ENCODE measurements at places on chromosomes 12 and 14.

DNA sequence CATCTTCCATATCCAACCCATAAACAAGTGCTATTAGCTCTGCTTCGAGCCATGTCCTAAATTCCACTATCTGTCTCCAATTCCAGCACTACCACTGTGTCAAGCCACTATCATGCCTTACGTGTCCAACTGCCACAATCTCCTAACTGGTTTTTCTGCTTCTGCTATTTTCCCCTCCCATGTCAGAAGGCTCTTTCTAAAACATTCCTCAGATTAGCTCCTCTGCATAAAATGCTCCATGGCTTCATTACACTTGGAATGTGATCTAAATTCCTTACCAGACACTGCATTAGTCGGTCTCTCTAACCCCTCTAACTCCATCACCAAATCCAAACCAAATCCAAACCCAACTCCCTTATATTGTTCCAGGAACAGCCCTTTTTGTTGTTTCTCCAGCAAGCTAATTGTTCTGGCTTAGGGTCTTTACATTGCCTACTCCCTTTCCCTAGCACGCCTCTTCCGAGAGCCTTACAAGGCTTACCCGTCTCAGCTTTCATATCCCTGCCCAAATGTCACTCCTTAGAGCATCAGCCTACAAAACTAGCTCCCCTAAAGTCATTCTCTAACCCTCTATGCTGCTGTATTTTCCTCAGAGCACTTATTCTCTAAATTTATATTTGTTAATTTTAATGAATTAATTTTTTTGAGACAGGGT, 139.7 kb downstream of the HELB start:
- DNase-seq: no peak

- DNase-seq: no peak
Measured at GRCh38 chr14:50530358-50530757, 2.0 kb downstream of the MAP4K5 start.

GRCh38 chr12:110575326-110575725, 7.8 kb downstream of the PPTC7 start:
- no peak for DNase-seq

DNA sequence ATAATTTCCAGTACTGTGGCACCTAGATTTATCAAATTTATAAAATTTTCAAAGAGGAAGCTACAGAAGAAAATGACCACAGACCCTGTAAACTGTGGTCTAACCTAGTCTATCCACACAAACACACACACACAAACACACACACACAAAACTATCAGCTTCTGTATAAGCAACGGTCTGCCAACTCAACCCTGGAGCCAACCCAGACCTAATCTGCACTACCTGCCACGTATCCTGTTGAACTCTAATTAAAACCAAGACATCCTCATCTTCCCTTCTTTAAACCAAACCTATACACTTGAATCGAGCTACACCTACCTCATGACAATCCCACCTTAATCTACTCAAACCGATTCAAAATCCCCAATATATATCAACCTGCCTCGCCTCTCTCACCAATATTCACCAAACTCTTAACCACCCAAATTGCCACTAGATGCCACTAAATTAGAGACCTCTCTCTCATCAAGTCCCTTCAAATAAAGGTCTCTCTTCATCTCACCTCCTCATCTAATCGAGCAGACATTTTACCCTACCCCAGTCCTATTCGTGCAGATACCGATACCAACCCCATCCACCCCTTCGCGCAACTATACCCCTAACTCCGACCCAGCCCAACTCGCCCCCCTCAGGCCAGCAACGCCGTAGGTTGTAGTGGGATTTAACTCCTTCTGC, 808 bp downstream of the ACIN1 start:
- DNase-seq: no peak

GRCh38 chr14:20687362-20688166, 1.0 kb upstream of the ANG start:
- no peak for DNase-seq

DNA sequence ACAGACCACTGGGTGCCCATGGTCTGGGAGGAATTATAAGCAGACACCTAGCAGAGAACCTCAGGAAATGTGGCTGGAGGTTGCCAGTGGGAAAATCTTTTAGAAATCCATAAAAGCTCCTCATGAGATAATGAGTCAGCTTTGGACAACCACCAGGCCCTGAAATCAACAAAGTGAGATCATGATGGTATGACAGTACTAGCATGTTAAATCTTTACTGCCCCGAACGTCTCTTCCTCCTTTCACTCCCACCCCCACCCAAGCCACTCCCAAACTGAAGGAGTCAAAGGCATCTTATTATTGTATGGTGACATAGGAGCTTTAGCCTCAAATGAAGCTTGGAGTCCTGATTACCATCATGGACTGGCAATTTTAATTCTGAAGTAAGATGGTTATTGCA, 240.0 kb downstream of the DIO2 start:
- no peak for DNase-seq

- no peak for DNase-seq
Measured at GRCh38 chr14:98694541-98694940, 577.5 kb downstream of the BCL11B start.
